PC-3 (cell line): ENCODE measurements at places on chromosomes 16 and 17. TPM values are rescaled to one million over a fixed set of nuclear protein-coding genes. Genes with fewer than 3 reads are reported as not detected.

Gene USH1G
- total RNA-seq = 0.04 TPM in 1 of 2 replicates, not detected in the other

Gene SLC13A5
- not detected in 2 replicates for total RNA-seq

- H3K27me3 ChIP-seq = no peaks in the 10 kb centered on the region
- no peaks in the 10 kb centered on the region for H3K36me3 ChIP-seq
- no peak overlapping the region for H3K4me3 ChIP-seq
- peak overlapping the region; percentile 62 for H3K27ac ChIP-seq
- H3K4me1 ChIP-seq = peaks cover 20% of the 10 kb centered on the region
- DNase-seq = peak; percentile 95
These were observed 43.2 kb downstream of the CUEDC1 start for GRCh38 chr17:57911834-57912673.

- peaks cover 10% of the 10 kb centered on the region; the same call in 1 of the 2 replicates for H3K36me3 ChIP-seq
- DNase-seq = peak; percentile 59
- no peak overlapping the region for H3K27ac ChIP-seq
- peaks cover 15% of the 10 kb centered on the region for H3K4me1 ChIP-seq
- H3K4me3 ChIP-seq = no peak overlapping the region
- no peaks in the 10 kb centered on the region for H3K27me3 ChIP-seq
These were observed 20.8 kb downstream of the NPRL3 start for GRCh38 chr16:117379-118365.

GRCh38 chr17:42653179-42654124 is 5.6 kb upstream of the TUBG2 start:
- H3K4me1 ChIP-seq = peaks cover 9% of the 10 kb centered on the region
- peak; percentile 29 for DNase-seq
- no peaks in the 10 kb centered on the region for H3K36me3 ChIP-seq
- H3K27ac ChIP-seq = no peak overlapping the region
- no peaks in the 10 kb centered on the region for H3K27me3 ChIP-seq
- peak overlapping the region; percentile 64 for H3K4me3 ChIP-seq

DNA sequence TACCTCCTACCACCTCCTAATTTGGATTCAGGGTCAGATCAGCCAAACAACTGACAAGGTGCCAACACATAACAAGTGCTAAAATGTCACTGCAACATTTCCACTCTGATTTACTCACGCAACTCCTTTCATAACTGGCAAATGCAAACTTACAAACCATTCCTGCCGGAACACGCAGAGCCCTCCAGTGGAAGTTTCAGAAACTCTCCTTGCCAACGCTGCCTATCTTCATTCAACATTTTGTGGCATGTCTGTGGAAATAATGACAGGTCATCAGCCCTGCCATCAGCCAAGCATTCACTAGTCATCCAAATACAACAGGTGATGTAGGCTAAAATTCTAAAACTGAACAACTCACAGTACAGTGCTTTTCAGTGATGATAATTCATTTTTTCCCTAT is 37.7 kb upstream of the OR3A1 start:
- H3K27ac ChIP-seq = no peak overlapping the region
- H3K36me3 ChIP-seq = no peaks in the 10 kb centered on the region
- peaks cover 7% of the 10 kb centered on the region; the same call in 1 of the 2 replicates for H3K27me3 ChIP-seq
- DNase-seq = peak; percentile 47
- H3K4me1 ChIP-seq = no peaks in the 10 kb centered on the region
- H3K4me3 ChIP-seq = no peak overlapping the region

Gene SULT1A1
- 2.9 and 4.7 TPM in 2 replicates for total RNA-seq

Gene ZCCHC14
- 5.3 and 11.5 TPM in 2 replicates for total RNA-seq

GRCh38 chr17:51598824-51599223 is 338.5 kb downstream of the UTP18 start:
- H3K27ac ChIP-seq = no peak overlapping the region
- DNase-seq = no peak
- H3K36me3 ChIP-seq = no peaks in the 10 kb centered on the region
- no peaks in the 10 kb centered on the region for H3K4me1 ChIP-seq
- no peak overlapping the region for H3K4me3 ChIP-seq

DNA sequence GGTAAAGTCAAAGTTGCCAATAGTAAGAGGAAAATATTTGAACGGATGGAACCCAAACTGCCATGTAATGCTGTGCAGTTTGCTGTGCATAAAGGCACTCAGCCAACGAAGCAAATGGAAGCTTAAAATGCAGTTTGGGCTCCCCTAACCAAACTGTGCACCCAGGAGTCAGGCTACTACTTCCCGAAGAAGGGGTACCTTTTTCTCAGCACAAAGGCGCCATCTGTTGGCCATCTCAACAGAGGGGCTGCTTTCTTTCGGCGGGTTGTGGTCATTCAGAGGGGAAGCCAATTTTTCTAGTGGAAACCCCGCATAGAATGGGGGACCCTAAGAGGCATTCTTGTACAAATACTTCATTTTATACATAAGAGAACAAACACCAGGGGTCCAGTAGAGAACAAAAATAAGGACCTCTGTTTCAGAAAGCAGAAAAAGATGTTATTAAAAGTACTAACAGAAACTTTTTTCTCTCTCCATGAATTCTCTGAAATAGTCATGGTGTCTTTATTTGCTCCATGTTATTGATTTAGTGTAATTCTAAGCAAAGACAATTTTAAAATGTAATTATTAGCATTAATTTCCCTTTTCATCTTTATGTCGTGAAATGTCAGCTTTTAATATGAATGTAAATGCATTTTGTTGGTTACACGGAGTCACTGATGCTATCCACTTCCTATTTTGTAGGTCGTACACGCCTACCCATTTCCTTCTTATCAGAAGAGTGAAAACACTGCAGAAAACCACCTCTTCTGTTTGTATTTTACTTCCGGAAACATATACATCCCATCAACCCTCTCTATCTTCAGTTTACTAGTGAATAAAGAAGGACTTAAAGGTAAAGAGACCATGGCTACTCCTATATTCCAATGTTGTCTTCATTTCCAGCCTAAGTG is 453.3 kb downstream of the KCNJ2 start:
- peak overlapping the region; percentile 4; the same call in 1 of the 2 replicates for H3K4me3 ChIP-seq
- no peak overlapping the region for H3K27ac ChIP-seq
- H3K4me1 ChIP-seq = peaks cover 3% of the 10 kb centered on the region; the same call in 1 of the 2 replicates
- no peaks in the 10 kb centered on the region for H3K36me3 ChIP-seq

Gene NAA38
- 403 and 409 TPM in 2 replicates for total RNA-seq

GRCh38 chr16:20300312-20301097 is 26.8 kb downstream of the GP2 start:
- no peaks in the 10 kb centered on the region for H3K36me3 ChIP-seq
- no peak overlapping the region for H3K27ac ChIP-seq
- no peaks in the 10 kb centered on the region for H3K4me1 ChIP-seq
- no peaks in the 10 kb centered on the region for H3K27me3 ChIP-seq
- no peak overlapping the region for H3K4me3 ChIP-seq
- DNase-seq = peak; percentile 59

Gene SENP3
- 82.8 and 88.7 TPM in 2 replicates for total RNA-seq

DNA sequence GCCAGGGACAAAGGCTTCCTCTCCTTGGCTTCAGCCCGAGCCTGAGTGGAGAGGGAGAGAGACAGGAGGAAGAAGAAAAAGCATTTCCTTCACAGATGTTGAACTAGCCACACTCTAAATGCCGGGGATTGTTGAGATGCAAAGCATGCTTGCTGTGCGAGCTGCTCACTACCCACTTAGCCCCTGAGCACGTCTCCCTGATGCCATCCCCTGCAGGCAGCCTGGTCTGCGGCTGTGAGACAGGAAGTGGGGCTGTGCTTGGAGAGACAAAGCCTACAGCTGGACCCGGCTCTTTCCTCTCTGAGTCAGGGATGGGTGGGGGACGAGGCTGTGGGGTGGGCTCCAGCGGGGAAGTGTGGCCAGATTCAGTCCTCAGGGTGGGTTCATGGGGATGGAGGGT is 13.7 kb downstream of the WNT9B start:
- no peaks in the 10 kb centered on the region for H3K4me1 ChIP-seq
- peaks cover 14% of the 10 kb centered on the region; the same call in 1 of the 2 replicates for H3K27me3 ChIP-seq
- no peak overlapping the region for H3K27ac ChIP-seq

DNA sequence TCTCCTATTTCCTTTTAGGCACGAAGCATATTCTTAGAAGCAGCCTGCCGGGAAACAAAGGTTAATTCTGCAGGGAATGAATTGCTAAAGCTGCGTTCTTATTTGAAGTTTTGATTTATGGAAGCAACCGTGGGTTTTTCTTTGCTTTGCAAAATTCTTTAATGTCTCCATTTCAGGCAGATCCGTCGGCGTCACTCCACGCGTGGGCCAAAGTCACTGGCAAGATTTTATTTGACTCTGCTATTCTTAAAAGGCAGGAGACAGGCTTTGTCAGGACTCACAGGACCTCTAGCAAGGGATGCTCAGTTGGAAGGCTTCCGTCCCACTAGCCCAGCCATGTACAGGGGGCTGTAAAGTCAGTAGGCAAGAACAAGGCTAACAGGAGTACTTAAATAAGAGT is 387.3 kb upstream of the XYLT1 start:
- H3K4me1 ChIP-seq = no peaks in the 10 kb centered on the region
- no peaks in the 10 kb centered on the region for H3K36me3 ChIP-seq
- H3K27me3 ChIP-seq = no peaks in the 10 kb centered on the region
- no peak overlapping the region for H3K27ac ChIP-seq
- no peak for DNase-seq
- H3K4me3 ChIP-seq = no peak overlapping the region
